Activated naive CD4-positive, alpha-beta T cell (primary cell): ENCODE measurements at places on chromosomes 7 and 10.

- no peak for DNase-seq
Measured at GRCh38 chr7:76074306-76074971, 26.5 kb downstream of the MDH2 start.

GRCh38 chr10:11386044-11386443 lies 225.4 kb downstream of the USP6NL start:
- no peak for DNase-seq

- no peak for DNase-seq
Measured at GRCh38 chr10:13016426-13016825, 14.9 kb upstream of the CCDC3 start.

- DNase-seq, result peak; percentile 25
Measured at GRCh38 chr10:7788639-7789286, 786 bp downstream of the ATP5F1C start.

GRCh38 chr7:117385363-117386109 lies 41.8 kb downstream of the ASZ1 start:
- DNase-seq, result no peak

DNA sequence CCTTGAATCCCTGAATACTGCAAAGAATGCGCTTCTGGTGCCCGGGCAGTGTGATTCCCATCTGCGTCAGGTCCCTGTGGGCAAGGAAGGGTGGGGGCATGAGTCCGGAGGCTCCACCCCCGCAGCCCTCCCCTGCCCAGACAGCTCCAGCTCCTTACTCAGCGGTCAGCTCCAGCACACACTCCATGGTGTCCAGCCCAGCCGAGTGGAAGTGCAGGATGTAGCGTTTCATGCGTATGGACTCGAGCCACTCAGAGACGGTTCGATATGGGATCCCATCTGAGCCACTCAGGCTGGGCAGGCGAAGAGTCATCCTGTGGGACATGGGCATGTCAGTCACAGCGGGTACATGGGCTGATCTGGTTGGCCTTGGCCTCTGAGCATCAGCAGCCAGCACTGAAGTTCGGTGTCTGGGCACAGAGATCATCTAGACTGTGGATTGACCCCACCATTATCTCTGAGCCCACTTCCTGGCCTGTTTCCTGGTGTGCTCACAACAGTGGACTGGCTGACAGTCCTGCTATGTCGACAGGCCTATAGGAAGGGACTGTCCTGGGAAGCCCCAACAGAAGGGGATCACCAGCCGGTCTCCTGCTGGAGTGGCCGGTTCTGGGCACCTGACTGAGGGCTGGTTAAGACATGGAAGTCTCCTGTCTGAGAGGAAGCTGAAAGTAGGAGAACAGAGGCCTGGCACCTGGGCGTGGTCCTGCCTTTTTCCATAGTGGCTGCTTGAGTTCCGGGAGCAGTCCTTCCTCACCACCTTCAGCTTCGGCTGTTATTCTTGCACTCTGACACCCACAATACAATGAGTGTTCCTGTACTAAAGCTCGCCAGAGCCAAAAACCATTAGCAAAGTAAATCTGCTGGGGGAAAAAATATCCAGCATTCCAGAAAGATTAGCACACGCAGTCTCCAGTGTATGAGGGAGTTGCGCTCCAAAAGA lies 10.6 kb downstream of the ZYX start:
- DNase-seq, result no peak

DNA sequence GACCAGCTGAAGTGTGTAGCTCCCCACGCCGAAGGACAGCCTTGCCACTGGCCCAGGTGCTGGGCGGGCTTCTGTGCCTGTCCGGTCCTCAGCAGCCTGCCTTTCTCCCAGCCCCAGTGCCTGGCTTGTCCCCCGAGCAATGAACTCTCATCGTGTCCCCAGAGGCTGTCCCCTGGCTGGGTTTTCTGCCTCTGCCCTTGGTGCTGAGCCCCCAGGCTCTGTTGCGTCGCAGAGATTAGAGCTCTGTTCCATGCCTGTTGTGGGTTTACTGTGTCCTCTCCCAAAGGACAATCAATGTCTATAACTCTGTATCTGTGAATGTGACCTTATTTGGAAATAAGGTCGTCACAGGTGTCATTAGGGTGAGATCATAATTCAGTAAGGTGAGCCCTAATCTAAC lies 226.1 kb upstream of the SHH start:
- no peak for DNase-seq

- no peak for DNase-seq
Measured at GRCh38 chr10:77236700-77237099, 400.9 kb downstream of the KCNMA1 start.

GRCh38 chr7:142855756-142856564 lies 1.1 kb downstream of the EPHB6 start:
- no peak for DNase-seq

GRCh38 chr10:74658511-74658910 lies 167.9 kb upstream of the KAT6B start:
- DNase-seq, result no peak

- no peak for DNase-seq
Measured at GRCh38 chr7:10584886-10585285, 388.8 kb upstream of the PHF14 start.

DNA sequence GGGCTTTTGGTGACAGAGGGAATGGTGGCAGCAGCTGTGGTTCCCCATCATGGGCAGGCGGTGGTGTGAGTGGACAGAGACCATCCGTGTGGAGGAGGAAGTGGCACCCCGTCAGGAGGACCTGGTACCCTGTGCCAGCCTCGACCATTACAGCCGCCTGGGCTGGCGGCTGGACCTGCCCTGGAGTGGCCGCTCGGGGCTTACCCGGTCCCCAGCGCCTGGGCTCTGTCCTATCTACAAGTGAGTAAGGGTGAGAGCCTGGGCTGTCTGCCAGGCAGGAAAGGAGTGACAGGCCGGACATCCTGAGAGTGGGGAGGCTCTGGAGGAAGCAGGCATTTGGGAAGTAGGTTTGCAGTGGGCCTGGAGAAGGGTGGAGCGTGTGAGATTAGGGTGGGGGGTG lies 2.9 kb upstream of the ZNF467 start:
- no peak for DNase-seq

GRCh38 chr7:41682422-41682821 lies 20.5 kb downstream of the INHBA start:
- no peak for DNase-seq

- DNase-seq, result no peak
Measured at GRCh38 chr7:568031-568951, 48.6 kb upstream of the PDGFA start.

- no peak for DNase-seq
Measured at GRCh38 chr7:137423321-137423720, 79.8 kb upstream of the PTN start.

GRCh38 chr10:12597788-12598765 lies 248.7 kb downstream of the CAMK1D start:
- DNase-seq, result no peak

DNA sequence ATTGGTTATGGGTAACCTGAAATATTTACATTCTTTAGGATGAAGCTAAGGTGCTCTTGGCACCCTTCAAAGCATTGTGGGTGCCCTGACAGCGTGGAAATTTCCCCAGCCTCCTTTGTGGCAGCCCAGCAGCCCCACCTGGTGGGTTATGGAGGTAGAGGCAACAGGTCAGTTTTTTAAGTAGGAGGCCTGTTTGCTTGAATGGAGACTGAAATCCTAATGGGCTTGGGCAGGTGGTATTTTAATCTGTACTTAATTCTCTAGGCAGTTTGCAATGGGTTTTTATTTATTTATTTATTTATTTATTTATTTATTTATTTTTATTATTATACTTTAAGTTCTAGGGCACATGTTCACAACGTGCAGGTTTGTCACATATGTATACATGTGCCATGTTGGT lies 139.4 kb downstream of the EPC1 start:
- peak; percentile 10 for DNase-seq

- DNase-seq, result no peak
Measured at GRCh38 chr10:19663344-19663743, 152.9 kb upstream of the PLXDC2 start.

DNA sequence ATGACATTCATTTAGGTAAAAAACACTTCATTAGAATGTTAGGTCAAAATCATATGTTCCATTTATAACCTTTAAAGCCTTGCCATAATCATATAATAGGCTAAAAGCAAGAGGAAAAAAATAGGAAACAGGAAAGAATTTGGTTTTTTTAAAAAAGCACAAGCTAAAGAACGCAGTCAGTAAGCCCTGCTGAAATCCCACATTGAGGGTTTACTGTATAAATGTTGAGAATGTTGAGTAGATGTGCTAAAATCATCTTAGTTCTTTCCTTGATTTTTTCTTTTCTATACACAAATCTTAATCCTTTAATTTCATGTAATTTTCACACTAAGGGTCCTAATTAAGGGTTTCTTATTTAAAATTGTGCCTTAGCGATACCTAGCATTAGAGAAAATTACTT lies 133.0 kb downstream of the TSPAN12 start:
- DNase-seq, result no peak

DNA sequence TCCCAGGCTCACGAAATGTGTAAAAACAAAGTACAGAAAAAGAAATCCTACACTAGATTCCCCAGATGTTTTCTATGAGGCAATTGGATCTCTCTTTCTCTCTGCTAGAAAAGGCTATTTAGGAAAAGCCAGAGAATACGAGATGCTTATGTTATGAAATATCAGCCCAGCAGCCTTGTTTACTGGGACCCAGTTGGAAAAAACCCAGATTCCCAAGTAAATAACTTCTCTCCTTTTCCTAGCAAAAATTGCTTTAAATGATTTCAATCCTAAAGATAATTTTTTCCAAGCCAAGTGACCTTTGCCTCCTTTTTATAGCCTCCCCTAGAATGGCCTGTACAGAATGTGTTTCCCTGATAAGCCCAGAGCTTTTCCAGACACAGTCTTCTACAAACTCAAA lies 199.3 kb downstream of the PLXNA4 start:
- DNase-seq, result no peak

- DNase-seq, result no peak
Measured at GRCh38 chr10:73798087-73798486, 12.7 kb downstream of the ZSWIM8 start.

DNA sequence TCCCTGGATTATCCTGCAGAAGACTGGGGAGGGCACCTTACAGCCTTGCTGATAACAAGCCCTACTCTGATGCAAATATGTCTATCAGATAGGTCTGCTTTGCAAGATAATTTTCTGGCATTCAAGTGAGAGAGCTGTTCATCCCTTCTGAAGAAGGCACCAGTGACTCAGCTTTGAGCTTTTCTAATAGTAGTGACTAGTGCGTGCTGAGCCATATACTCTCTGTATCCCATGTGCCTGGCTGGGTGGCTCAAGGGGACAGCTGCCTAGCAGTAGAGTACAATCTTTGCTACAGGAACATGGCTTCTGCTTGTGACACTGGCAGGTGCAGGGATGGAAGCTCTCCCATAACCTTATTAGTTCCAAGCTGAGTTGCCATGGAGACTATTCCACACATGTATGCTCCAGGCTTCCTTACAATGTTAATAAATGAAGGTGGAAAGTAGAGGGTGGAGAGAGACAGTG lies 35.0 kb upstream of the ABCB4 start:
- no peak for DNase-seq

GRCh38 chr7:50396856-50397255 lies 53.3 kb downstream of the FIGNL1 start:
- no peak for DNase-seq

GRCh38 chr7:38934051-38934450 lies 25.1 kb upstream of the VPS41 start:
- DNase-seq, result no peak

GRCh38 chr7:111953611-111954010 lies 252.6 kb downstream of the DOCK4 start:
- DNase-seq, result no peak

- DNase-seq, result no peak
Measured at GRCh38 chr7:767941-768731, 41.1 kb upstream of the PRKAR1B start.

- no peak for DNase-seq
Measured at GRCh38 chr7:152341039-152341913, 94.5 kb downstream of the KMT2C start.

GRCh38 chr10:11140963-11141362 lies 123.3 kb downstream of the CELF2 start:
- DNase-seq, result no peak

DNA sequence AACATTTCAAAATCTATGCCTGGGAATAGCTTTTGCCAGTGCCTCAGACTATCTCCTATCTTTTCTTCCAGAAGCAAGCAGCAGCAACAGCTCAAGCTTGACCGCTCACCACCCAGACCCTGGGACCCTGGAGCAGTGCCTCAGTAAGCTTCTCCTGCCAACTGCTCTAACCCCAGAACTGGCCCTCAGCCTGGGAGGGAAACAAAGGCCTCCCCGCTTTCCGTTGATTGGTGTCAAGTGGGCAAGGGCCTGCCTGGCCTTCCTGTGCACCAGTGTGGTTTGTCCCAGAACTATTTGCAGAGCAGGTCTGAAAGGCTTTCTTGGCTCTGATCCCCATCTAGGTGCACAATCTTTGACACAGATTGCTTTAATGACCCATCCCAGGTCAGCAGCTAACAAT lies 3.3 kb upstream of the ATP6V0A4 start:
- DNase-seq, result no peak

DNA sequence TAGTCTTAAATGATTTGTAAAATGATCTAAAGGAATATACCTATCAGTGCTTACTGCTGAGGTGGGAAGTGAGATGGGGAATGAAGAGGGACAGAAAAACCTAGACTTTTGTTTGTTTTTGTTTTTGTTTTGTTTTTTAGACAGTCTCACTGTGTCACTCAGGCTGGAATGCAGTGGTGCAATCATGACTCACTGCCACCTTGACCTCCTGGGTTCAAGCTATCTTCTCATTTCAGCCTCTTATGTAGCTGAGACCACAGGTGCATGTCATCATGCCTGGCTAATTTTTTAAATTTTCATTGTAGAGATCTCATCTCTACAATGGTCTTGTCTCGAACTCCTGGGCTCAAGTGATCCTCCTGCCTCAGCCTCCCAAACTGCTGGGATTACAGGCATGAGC lies 116.4 kb upstream of the SEM1 start:
- no peak for DNase-seq

GRCh38 chr7:157124690-157125089 lies 14.0 kb upstream of the UBE3C start:
- DNase-seq, result no peak

- no peak for DNase-seq
Measured at GRCh38 chr10:132263866-132264265, 43.9 kb downstream of the STK32C start.

DNA sequence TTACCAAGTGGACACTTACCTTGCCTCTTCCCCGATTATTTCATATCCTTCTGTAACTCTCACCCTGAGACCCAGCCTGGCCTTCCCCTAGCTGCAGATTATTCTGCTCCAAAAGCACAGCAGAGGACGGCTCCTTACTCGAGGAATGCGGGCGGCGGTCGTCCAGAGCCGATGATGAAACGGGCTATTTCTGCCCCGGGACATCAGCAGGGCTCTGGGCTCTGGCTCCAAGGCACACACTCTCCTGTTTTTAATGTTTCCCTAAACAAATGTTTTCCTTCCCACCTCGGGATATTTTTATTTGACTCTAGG lies 343 bp upstream of the C10orf71 start:
- no peak for DNase-seq
